Suppressor macrophage treated with lipopolysaccharide for 1 hour (primary cell): ENCODE measurements at places on chromosomes 11 and 22.
A peak's percentile ranks its signal among the peaks of the same experiment; 100 is the strongest.

DNA sequence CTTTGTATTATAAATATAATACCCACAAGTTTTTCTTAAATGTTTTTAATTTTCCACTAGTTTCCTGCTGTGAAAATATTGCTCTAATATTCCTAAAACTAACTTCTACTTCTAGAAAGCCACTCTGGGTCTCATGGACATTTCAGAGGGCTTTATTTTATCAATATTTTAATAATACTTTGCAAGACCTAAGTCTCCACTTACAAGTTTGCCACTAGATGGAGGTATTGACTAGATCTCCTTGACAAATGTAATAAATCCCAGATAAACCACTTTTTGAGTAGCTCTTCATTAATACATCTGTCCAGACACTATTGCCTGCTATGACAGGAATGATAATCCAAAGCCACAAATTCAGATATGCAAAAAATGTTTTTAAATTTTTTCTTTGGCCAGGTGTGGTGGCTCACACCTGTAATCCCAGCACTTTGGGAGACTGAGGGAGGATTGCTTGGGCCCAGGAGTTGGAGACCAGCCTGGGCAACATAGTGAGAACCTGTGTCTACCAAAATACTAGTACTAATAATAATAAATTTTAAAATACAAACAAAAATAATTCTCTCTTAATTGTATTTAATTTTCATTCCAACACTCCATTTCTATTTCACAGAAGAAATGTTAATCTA lies 3.5 kb upstream of the ACAT1 start:
- peak; percentile 64 for DNase-seq

- no peak for DNase-seq
These were observed 32.9 kb downstream of the CDON start for GRCh38 chr11:126029805-126030204.

DNA sequence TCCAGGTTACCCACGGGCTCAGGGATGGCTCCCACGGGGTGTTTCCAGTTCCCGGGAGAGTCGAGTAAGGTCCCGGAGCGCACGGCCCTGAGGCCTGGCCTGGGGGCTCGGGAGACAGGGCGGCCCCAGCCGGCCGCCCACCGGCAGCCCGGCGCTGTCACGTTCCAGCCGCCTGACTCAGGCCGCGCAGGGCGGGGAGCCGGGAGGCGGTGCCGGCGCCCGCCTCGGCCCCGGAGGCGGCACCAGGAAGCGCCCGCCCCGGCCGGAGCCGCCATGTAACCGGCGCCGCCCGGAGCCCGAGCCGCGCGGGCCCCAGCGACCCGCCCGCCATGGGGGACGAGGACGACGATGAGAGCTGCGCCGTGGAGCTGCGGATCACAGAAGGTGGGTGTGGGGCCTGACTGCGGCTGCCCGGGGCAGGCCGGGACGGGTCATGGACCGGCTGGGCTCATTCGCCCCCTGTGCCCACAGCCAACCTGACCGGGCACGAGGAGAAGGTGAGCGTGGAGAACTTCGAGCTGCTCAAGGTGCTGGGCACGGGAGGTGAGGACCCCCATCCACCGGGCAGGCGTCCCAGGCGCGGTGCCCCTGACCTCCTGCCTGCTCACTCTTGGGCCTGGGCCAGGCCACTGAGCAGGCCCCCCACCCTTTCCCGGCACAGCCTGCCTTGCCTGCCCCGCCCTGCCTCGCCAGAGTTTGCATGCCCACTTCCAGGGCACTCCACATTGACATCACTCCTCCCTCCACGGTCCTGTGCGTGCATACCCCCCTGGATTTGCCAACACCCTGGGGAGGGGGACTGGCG lies at the start of gene RPS6KA4:
RPS6KA4 (plus strand) TSS at position 256 of the 805 bp plus-strand sequence; CDS start at position 330, 74 bp downstream.
- DNase-seq = peak; percentile 82

DNA sequence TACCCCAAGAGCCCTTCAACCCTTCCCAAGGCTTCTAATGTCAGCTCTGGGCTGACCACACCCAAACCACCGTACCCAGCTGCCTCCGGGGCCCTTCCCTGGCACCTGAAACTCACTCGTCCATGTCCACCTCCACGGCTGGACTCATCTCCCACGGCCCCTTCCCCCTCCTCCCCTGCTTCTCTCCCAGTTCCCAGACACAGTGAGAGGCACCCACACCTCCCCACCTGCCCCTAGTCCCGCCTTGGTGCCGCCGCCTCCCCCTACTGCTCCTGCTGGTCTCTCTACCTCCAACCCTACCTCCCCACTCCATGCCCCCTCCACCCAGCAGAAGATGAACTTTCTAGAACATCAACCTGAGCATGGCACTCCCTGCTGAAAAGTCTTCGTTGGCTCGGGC lies 39.5 kb downstream of the ELFN2 start:
- DNase-seq = no peak

- DNase-seq = no peak
These were observed 3.1 kb downstream of the IFITM1 start for GRCh38 chr11:316891-317301.

- DNase-seq = peak; percentile 97
These were observed 161.7 kb downstream of the ATG16L2 start for GRCh38 chr11:72975778-72976521.

DNA sequence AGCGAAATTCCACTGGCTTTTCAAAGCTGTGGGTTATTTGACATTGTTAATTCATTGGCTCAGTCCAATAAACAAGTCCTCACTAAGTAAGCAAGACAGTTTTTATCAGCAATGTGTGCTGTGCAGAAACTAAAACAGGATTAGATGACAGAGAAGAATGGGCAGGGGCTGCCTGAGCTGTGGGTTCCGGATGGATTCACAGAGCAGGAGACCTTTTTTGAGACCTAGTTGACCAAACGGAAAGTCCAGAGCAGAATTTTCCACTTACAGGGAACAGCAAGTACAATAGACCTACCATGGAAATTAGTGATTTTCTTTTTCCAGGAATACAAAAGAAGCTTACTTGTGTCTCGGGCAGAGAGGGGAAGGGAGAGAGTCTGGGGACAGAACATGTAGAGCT lies 5.2 kb upstream of the KDM4F start:
- no peak for DNase-seq

- no peak for DNase-seq
These were observed 54.8 kb downstream of the UVRAG start for GRCh38 chr11:75869661-75870455.

DNA sequence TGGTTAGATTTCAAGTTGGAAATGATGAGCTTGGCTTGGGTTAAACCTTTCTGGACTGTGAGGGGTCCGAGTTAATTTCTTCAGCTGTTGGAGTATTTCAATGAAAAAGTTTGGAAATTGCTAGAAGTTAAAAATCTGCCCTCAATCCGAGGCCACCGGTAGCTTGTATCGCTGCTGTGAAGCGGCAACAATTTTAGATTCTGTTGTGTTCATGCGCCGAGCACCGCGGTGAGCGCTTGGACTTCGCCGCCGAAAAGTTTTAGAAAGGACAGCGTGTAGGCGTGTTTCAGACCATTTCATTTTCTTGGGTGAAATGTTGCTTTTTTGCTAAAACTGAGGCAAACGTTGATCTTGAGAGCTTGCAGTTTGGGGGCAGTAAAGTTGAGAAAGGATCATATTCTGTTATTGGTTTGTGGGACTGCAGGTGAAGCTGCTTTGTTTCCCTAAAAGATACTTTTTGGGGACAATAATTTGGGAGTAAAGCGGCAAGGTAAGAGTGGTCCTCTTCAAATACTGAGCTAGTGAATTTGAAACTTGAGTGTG lies 928 bp downstream of the FBXO7 start:
- peak; percentile 52 for DNase-seq

DNA sequence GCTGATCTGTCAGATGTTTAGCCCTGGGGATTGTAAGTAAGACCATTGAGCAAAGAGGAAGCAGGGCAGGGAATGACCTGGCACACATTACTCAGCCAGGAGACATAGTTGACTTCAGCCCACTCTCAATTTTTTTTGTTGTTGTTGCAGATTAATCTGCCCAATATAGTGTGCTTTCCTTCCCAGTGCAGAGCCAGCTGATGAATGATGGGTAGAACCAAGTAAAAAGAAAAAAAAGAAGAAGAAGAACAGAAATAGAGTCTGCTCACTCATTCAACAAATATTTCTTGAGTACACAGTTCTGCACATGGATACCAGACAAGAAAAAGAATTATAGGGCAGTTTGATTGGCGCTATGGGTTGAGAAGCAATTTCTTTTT lies 292.7 kb downstream of the ETS1 start:
- peak; percentile 51 for DNase-seq

DNA sequence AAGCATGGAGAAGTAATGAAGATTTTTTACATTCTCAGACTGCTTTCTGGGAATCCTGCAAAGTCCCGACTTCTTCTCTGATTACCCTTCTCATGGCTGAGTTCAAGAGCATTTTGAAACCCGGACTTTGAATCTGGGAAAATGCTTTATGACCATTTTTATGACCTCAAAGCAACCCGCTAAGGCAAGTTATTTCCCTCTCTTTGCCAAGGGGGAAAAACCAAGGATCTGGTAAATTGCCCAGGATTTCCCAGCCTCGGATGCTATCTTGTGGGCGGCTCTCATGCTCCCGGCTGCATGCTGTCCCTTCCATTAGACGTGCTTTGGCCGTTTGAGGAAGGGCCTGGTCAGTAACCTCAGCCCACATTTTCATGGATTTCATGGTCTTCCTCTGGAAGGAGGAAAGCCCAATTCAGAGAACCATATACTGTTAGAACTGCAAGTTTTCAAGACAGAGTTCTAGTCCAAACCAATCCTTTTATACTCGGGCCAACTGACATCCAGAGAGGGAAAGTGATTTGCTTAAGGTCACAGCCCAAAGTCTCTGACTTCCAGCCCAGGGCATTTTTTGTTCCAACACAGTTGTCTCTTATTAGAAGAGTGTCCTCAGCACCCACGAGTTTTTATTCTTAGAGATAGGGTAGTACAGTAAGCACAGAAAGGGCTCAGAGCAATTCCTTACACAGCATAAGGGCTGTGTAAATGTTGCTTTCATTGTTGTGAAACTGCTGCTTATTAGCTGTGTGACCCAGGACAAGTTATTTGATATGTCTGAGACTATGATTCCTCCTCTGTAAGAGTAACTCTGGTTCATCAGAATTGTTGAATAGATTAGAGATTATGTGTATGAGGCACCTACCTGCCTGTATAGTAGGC lies 77.4 kb downstream of the NAV2 start:
- no peak for DNase-seq

GRCh38 chr11:68327586-68328370 lies 15.4 kb downstream of the LRP5 start:
- DNase-seq = no peak

DNA sequence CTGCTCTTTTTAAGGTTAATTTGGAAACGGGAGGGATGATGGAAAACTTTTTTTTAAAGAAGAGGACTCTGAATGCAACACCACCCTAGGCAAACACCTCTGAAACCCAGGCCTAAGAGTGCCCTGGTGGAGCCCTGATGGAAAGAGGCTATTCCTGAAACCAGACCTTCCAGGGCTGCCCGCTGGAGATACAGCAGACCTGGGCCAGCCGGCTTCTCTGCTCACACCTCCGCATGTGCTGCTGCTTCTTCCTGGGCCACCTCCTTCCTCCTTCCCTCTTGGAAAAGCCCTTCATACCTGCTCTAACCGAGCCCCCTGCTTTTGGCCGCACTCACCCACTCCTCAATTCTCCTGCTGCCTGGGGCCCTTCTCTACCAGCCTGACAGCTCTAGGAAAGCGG lies 37.9 kb downstream of the DUSP8 start:
- DNase-seq = no peak

DNA sequence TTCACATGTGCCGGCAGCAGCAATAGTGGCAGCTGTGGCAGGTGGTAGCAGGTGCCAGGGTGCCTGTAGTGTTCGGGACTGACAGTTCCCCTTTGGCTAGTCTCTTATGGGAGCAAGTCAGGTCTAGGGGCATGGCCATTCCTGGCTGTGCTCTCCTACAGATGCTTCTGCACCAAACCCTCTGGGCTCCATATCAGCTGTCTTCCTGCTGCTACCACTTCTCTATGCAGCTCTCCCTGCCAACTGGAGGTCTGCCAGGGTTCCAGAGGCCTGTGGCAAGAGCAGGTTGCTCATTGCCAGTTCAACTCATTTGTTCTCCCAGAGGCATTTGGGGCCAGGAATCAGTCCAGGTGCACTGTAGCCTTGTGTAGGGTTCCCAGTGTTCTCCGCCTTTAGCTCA lies 473.7 kb downstream of the JRKL start:
- no peak for DNase-seq

DNA sequence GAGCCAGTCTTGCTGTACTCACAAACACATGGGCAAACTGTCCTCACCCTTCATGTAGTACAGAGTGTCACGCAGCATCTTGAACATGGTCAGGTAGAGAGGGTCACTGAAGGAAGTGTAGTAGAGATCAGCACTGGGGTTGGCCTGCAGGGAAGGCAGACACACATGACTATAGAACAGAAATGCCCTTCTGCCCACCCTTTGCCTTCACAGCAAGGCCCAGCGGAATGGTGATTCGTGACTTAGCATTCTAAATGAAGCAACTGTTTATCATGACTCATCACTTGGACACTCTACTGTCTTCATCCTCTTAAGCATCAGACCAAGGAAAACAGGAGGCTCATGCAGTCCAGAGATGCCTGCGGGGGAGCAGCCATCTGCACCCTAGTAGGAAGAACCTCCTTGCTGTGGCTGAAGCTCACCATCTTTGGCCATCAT lies 33.4 kb downstream of the SERPIND1 start:
- peak; percentile 28 for DNase-seq

GRCh38 chr11:71563406-71563805 lies 2.0 kb upstream of the KRTAP5-10 start:
- peak; percentile 79 for DNase-seq

GRCh38 chr11:58730507-58731089 lies 1.1 kb downstream of the GLYAT start:
- DNase-seq = no peak

- no peak for DNase-seq
These were observed 163.2 kb upstream of the NARS2 start for GRCh38 chr11:78737891-78738290.

DNA sequence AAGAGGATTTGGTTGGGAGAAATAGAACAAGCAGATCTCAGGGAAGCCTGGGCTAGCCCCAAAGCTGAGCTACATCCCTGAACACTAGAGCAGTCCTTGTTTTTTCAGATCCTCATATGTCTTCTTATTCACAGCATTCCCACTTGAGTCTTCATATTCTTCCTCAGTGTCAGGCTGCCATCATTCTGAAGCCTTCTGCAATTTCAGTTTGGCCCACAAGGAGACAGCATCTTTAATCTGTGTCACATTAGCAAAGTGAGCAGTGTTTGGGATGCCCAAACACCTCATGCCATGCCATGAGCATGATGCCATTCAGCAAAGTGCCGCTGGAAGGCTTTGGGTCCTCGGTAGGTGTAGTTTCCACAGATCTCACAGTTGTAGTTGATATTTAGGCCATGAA lies 56.6 kb downstream of the SCN3B start:
- no peak for DNase-seq

DNA sequence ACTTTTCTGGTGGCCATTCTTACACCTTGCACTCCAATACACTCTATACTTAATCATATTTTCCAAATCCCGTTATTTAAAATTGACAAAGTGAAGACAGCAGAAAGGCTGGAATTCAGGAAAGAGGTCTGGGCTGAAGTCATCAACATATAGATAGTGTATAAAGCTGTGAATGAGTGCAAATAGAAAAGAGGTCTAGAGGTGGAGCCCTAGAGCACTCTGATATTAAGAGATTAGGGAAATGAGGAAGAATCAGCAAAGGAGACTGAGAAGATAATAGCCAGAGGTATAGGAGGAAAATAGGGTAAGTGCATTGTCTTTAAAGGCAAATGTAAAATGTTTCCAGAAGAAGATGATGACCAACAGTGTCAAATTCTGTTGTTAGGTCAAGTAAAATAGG lies 7.9 kb downstream of the CTR9 start:
- peak; percentile 24 for DNase-seq

- DNase-seq = no peak
These were observed 552 bp downstream of the RIN1 start for GRCh38 chr11:66335531-66336233.

GRCh38 chr11:33292311-33292710 lies 35.1 kb downstream of the HIPK3 start:
- no peak for DNase-seq

GRCh38 chr11:84855508-84856245 lies 771.5 kb downstream of the DLG2 start:
- no peak for DNase-seq
